ENCODE measurements at places on chromosomes 1 and 21.

GRCh38 chr1:160439718-160440117, 39.4 kb downstream of the VANGL2 start:
- DNase-seq, result no peak

GRCh38 chr1:45820788-45821187, 17.4 kb downstream of the MAST2 start:
- DNase-seq, result no peak

GRCh38 chr1:107877745-107878144, 87.2 kb downstream of the VAV3 start:
- no peak for DNase-seq

DNA sequence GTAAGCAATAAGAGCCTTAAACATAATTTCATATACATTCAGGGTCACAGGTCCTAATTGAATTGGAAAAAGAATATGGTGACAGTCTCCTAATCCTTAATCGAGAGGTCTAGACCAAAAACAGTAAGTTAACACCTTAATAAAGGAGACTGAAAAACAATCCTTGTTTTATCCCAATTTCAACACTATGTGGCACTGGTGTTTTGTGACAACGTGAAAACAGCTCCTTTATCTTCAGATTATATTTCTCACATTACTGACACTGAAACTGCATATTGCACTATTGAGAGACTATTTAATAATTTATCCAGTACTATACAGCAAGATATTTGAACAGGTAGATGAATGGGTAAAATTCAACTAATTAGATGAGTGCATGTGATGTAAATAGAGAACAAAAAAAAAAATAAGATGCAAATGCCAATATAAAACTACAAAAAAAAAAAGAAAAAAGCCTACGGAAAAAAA, 34.1 kb downstream of the TP53BP2 start:
- DNase-seq, result peak; percentile 8

DNA sequence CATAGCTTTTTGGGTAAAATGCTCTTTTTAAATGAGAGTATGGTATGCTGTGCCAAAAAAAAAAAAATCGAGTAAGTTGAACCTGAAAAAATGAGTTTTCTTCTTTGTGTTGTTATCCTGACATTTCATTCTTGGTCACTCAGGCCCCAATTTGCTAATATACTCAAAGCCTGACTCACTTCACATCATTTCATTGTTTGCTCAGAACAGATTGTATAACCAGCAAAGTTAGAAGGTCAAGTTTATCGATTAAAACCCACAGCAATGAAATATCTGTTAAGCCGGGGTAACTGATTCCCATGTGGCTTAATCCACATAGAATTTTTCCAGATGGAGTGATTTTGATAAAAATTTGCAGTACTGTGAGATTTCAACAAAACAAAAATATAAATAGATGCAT, 363.7 kb downstream of the NEGR1 start:
- no peak for DNase-seq

DNA sequence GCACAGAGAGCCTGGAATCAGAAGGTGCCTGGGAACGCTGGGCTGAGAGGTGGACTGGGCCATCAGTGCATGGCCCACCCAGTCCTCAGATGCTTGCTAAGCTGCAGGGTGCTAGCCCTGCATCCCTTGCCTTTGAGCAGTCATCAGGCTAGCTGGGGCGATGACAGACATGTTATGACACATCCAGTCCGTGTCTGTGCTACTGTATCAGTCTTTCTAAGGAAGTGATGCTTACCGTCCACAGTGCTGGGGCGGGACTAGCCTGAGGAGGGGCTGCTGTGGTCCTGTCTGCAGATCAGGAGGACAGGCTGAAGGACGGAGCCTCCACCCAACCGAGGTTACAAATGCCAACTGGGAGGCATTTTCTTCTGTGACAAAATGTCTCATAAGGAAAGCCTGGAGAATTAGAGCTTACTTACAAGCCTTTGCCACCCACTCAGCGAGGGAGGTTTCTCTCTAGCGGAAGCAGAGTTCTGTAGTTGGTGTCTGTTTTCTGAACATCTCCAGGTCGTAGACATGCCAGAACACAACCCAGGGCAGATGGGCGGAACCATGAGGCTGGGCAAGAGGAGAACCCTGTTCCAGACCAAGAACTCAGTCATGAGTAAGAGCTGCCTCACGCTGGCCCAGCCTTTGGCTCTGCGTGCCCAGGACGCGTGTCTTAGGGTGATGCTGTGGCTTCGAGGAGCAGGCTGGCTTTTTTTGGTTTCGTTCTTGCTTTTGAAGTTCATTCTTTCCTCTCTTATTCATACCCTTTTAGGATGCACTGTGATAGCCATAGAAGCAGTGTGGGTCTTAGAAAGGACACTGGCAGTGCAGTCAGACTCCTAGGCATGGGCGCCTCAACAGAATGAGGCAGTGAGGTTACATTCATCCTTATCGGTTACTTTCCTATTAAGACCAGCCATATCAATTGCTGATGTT, 14.3 kb downstream of the SLFNL1 start:
- no peak for DNase-seq

- no peak for DNase-seq
Measured at GRCh38 chr1:24052220-24052619, 59.7 kb downstream of the MYOM3 start.

- peak; percentile 54 for DNase-seq
Measured at GRCh38 chr1:27603309-27603680, 649 bp downstream of the AHDC1 start.

- no peak for DNase-seq
Measured at GRCh38 chr1:182484067-182484466, 34.1 kb downstream of the RGSL1 start.

GRCh38 chr1:156947127-156947526, 26.7 kb downstream of the LRRC71 start:
- no peak for DNase-seq
